Activated T-cell treated with anti-CD3 and anti-CD28 coated beads for 1 hour (primary cell): ENCODE measurements at places on chromosomes 11 and 22.

- DNase-seq = no peak
Measured at GRCh38 chr11:105241136-105241535, 101.6 kb upstream of the CARD18 start.

- no peak for DNase-seq
Measured at GRCh38 chr11:110874437-110875030, 162.3 kb upstream of the ARHGAP20 start.

- no peak for DNase-seq
Measured at GRCh38 chr22:45082795-45083194, 73.0 kb upstream of the PHF21B start.

DNA sequence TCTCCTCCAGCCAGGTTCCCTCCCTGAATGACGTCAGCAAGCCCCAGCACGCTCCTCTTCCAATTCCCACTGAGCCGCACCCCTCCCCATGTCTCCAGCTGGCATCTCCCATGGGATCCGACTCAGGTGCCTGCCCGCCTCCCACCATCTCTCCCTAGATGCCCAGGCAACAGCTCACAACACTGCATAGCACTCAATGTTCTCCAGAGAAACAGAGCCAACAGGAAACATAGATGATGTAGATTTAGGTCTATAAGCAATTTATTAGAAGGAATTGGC lies 532.3 kb downstream of the BRD1 start:
- no peak for DNase-seq
